ENCODE measurements at places on chromosomes 6 and 20. TPM values are rescaled to one million over a fixed set of nuclear protein-coding genes. Genes with fewer than 3 reads are reported as not detected.

The WFDC2 gene
- polyA plus RNA-seq, result 9.5 TPM

The KIAA0408 gene
- polyA plus RNA-seq, result 0.43 TPM

The PPP1R14C gene
- polyA plus RNA-seq, result 0.58 TPM

The HLA-DRB5 gene
- 0.67 TPM for polyA plus RNA-seq

The MOG gene
- polyA plus RNA-seq, result not detected

The SRPK1 gene
- polyA plus RNA-seq, result 11.4 TPM
